NCI-H1417 treated with DMSO at 0.1 percent for 48 hours (cell line): ENCODE measurements at places on chromosomes 1 and 21.

DNA sequence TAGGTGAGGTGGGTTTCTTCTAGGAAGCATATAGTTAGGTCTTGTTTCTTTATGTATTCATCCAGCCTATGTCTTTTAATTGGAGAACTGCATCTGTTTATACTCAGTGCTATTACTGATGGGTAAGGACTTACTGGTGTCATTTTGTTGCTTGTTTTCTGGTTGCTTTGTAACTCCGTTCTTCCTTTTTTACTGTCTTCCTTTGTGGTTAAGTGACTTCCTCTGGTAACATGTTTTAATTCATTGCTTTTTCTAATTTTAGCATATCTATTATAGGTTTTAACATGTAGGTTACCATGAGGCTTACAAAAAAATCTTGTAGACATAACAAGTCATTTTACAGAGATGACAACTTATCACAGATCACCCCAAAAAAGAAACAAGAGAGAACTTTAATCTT, 160.8 kb downstream of the VAV3 start:
- DNase-seq = no peak

DNA sequence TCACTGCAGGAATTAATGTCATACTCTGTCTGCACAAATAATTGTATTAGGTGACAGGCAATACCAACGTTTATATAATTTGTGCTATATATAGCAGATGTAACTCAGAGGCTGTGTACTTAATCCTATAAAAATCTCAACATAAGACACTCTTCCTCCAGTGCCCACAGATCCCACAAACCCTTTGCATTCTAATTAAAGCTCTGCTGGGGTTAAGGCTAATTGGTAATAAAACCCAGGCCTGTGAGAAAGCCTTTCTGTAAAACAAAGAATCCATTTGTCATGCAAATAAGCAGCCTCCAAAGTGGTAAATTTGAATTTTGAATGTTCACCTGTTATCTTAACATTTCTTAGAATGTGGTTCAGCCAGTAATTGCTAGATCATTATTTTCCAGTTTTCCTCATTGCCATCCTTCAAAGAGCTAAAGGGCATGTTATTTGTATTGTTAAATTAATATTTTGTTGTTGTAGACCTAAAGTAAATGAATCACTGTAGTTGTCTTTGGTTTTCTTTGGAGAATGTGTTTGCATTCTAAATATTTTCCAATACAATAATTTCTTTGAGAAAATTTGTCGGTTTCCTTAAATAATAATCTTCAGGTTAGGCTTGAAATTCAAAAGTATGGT, 46.3 kb upstream of the PRDX6 start:
- no peak for DNase-seq

DNA sequence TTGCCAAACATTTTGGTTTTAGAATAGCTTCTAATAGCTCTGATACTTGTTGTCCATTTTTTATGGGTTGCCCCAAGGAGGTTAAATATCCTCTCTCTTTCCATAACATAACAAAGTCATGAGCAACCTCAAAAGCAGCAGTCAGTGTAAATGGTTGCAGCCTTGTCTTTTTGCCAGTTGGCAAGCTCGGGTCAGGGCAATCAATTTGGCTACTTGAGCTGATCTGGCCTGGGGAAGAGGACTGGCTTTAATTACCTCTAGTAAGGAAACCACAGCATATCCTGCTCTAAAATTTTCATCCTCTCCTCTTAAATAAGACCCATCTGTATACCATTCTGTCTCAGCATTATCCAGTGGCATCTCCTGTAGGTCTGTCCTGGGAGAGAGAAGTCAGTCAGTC, 21.2 kb upstream of the FMO4 start:
- DNase-seq = no peak

- no peak for DNase-seq
Measured at GRCh38 chr1:198638894-198639635, at the start of gene PTPRC. PTPRC (plus strand) TSS chr1:198639040; CDS start chr1:198639269, 229 bp downstream.

DNA sequence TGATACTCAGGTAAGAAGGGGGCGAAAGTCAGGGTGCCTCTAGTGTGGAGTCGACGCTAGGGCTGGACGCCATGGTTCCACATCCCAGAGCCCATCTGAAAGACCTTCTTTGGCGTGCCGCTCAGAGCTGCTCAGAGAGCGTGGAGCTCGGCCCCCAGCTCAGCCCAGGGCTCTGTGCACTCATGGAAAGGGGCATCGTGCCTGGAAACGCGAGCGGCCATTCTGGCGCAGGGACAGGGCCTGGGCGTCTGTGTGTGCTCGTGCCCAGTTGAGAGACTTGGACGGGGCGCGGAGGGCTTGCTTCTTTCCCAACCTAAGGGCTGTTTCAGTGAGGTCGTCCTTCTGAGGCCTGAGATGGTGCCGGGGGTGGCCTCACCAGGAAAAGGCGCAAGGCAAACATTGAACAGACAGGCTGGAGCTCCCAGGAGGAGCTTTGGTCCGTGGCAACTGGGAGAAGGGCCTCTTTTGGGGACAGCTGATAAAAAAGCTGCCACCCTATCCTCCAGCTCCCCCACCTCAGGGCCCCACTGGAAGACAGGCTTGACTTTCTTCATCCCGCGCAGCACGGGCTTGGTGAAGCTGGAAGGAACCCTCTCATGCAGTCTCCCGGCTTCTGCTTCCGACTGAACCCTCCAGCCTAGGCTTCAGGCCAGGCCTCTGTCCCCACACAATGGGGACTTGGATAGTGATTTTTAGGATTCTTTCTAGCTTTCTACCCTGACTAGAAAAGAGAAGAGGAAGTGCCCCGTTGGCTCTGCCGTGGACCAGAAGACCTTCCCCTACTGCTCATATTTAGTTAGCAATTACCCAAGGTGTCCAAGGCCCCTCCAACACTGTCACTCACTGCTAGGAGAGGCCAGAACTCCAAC, 77.1 kb downstream of the CD58 start:
- no peak for DNase-seq

DNA sequence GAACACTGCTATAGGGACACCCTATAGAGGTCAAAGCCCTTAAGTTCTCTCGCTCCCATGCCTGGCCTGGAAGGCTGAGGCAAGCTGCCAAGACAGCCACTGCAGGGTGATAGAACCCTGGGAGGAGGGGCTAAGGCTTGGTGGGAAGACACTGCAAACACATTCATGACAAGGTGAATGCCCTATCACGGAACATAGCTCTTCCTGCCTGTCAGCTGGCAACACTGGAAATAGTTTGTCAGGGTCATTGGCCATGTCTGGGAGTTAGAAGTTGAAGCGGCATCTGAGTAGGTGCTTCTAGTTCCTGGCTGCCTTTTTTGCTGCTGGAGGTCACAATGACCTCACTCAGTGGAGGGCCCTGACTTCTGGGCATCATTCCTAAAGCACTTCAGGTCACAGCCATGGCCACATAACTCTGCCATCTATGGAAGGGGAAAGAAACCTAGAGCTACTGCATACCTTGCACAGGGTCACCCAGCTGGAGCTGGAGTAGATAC, 4.2 kb downstream of the FABP3 start:
- DNase-seq = no peak

GRCh38 chr1:107276247-107276646, 135.4 kb downstream of the NTNG1 start:
- DNase-seq = no peak

- DNase-seq = no peak
Measured at GRCh38 chr1:69122373-69122772, 445.3 kb upstream of the LRRC7 start.

GRCh38 chr1:177526201-177526600, 355.4 kb downstream of the BRINP2 start:
- no peak for DNase-seq

DNA sequence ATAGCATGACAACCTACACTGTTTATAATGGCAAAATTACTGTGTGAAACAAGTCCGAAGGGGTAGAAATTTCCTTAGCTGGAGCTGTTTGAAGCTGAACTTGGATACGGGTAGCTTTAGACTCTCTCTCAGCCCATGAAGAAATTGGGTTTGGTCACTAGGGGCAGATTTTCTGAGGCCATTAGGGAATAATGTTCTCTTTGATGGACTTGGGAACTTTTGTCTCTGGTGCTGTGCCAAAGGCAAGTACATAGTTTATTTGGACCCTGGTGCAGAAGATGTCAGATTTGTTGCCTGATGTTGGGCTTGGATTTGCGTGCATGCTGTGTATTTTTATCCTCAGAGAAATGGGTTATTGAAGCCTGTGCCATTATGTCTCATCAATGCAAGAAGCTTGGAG, 109.6 kb downstream of the VPS13D start:
- no peak for DNase-seq

DNA sequence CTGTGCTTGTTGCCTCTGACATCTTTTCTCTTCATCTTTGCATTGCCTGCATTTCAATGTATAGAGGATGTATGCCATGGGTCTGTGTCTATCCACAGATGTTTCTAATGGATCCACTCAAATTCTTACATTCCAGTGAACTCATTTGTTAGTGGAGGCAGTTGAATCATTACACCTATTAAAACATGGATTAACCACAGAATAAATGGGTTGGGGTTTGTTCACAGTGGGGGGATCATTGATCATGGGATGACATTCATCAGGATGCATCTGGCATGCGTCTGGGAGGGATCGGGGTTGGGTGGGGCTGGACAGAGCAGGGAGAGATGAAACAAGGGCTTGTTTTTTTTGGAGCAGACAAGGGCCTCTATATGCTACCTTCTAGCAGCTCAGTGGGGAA, 182.5 kb downstream of the RHOU start:
- DNase-seq = no peak

- DNase-seq = no peak
Measured at GRCh38 chr1:221087919-221088318, 208.7 kb downstream of the HLX start.

GRCh38 chr1:66760506-66760905, 8.2 kb downstream of the DYNLT5 start:
- no peak for DNase-seq

GRCh38 chr1:65872301-65872700, 79.6 kb downstream of the PDE4B start:
- DNase-seq = no peak

GRCh38 chr1:93186667-93187066, 6.1 kb downstream of the CCDC18 start:
- DNase-seq = no peak

DNA sequence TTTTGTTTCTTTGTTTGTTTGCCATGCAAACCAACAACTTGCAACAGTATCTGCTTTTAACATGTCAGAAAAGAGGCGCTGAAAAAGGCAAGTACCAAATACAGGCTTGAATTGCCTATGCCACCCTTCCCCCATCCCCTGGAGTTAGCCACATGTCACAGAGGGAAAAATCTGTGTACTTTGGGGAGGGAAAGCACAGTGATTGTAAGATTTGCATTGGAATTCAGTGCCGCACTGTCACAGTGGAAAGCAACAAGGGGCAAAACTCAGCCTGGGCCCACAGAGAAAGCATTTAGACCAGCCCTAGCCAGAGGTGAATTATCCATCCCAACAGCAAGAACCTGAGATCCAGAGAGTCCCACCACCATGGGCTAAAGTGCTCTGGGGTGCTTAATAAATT, 52.4 kb upstream of the ACADM start:
- no peak for DNase-seq

- DNase-seq = no peak
Measured at GRCh38 chr21:45640888-45641479, 2.5 kb upstream of the PCBP3 start.

- no peak for DNase-seq
Measured at GRCh38 chr1:225911191-225912130, 12.6 kb downstream of the PYCR2 start.

- no peak for DNase-seq
Measured at GRCh38 chr1:39726600-39726999, 12.1 kb upstream of the PPIE start.

DNA sequence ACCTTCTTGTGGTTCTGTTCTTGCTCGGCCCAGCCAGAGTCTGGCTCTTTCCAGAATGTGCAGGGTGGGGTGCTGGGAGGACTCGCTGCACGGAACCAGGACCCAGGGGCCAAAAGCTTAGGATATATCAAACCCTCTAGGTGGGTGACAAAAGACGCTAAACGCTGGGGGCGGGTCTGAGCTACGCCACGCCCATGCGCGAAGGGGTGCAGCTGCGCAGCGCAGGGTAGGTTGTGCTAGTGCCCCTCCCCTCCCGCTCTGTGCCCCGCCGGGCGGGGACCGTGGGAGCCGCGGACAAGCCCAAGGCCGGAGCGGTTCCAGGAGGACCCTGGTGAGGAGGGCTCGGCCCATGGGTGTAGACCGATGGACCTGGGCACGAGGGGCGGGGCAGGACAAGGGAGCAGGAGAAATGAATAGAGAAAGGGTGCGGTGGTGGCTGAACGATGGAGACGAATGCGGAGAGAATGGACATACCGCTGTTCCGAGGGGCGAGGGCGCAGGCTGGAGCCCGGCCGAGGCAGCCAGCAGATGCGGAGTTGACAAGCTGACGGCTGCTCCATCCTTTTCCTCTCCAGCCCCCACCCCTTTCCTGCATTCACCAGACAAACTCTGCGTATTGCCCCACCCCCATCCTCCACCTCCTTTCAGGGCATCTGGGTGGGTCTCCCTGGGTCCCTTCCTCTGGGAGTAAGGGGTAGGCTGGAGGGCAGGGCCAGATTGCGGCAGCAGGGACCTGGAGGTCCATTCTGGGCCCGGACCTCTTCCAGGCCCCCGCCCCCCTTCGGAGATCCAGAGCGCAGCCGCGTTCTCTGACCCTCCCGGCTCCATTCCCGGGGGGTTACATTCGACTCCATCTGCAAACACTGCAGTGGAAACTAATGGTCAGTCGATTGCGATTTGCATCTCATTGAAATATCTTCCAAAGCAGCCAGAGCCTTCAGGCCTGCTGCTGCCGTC, at the start of gene RUSC1:
TSS of gene RUSC1 (plus strand) at position 234 of the 957 bp plus-strand sequence. CDS start 880 bp downstream, outside the sequence.
- DNase-seq = no peak

GRCh38 chr1:101105877-101106276, 80.3 kb upstream of the DPH5 start:
- no peak for DNase-seq

DNA sequence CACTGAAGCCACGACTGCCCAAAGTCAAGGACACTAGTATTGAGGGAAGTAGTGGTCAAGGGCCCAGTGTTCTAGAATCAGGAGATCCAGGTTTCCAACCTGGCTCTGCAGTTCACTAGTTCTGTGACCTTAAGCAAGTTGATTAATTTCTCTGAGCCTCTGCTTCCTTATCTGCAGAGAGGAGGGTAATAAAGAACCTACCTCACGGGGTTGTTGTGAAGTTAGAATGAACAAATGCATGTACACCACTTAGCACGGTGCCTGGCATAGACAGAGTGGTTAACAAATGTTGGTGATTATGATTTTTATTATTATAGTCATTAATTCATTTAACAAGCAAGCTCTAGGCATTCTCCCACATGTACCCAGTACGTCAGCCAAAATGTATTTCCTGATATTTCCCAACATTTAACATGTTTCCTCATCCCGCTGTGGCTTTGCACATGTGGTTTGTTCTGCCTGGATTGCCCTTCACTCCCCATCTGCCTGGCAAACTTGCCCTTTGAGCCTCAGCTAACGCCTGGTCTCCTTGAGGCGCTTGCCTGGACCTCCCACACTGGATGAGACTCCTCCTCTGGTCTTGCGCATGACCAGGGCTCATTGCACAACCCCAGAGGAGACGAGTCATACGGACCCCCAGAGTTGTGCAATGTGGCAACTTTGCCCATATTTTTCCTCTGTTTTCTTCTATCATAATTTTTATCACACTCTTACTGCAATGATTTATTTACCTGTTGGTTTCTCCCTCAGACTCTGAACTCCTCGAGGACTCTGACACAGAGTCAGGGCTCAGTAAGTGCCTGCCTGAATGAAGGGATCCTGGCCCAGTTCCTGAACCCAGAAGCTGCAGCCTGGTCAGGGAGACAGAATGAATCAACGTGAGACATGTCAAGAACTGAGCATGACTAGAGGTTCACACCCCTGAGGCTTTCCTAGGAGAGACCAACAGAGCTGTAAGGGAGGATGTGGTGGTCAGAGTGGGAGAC, 20.7 kb upstream of the MFSD2A start:
- no peak for DNase-seq
